RCC 7860 (cell line): ENCODE measurements at places on chromosomes 6 and 20.

DNA sequence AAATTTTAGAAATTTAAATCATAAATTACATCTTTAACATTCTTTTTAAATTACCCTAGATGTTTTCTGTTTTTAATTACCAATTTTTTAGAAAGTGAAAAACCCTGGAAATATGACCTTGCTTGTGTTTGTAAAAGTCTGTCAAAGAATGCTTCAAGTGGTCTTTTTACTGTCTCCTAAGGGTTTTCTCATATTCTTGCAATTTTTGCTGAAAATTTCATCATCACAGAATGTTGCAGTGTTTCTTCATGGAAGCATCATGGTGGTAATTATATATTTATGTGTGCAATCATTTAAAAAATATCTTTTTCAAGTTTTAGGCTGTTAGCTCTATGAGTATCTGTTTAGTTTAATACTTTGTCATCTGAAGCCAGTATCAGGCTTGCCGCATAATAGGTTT is 178.2 kb downstream of the HDGFL1 start:
- no peak for DNase-seq

GRCh38 chr6:125201961-125202729 is 48.6 kb downstream of the TPD52L1 start:
- DNase-seq: peak; percentile 93

GRCh38 chr6:34238585-34239499 is 2.2 kb downstream of the HMGA1 start:
- no peak for DNase-seq

DNA sequence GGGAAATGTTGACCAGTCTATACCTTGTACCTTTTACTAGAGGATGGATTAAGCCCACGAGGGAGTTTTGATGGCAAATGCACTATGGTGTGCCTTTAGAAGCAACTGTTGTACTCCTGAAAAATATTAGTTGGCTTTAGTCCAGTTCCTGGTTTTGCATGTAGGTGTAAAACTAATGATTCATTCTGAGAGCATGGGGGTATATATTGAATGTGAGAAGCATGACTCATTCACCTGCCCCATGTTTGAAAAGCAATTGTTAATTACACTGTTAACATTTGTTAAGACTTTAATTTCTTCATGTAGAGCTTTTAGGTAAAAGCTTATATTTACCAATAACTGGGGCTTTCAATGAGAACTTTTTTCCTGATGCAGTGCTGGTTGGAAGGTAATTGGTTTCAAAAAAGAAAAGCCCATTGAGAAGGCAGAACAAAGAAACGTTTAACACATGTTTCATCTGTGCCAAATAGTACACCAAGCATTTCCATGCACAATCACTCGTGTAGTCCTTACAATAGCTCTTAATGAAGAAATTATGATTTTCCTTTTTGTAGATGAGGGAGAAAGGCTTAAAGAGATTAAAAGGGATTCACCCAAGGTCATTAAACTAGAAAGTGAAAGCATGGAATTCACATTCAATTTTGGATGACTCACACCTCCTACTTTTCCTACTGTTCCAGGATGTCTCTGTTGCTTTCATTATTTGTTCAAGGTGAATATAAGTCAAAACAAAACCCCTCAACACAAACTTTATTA is 134.1 kb downstream of the CCDC170 start:
- peak; percentile 6 for DNase-seq

DNA sequence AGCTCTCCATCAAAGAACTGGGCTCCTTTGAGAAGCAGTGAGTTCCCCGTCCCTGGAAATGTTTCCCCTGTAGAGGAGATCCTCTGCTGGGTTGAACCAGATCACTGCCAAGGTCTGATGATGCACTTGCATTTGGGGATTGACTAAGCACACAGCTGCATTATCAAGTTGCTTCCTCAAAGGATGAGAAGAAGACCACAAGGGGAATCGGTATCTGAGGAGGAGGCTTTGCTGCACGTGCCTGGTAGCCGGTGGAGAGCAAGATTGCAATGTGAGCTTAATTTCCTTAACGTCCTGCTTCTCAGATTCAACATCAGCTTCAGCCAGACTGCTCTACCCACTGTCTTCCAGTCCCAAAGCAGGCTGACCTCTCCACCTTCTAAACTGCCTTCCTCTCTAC is 128.8 kb upstream of the STMND1 start:
- DNase-seq: no peak

- no peak for DNase-seq
Observed at GRCh38 chr6:53244399-53244931, 95.8 kb upstream of the GCM1 start.

DNA sequence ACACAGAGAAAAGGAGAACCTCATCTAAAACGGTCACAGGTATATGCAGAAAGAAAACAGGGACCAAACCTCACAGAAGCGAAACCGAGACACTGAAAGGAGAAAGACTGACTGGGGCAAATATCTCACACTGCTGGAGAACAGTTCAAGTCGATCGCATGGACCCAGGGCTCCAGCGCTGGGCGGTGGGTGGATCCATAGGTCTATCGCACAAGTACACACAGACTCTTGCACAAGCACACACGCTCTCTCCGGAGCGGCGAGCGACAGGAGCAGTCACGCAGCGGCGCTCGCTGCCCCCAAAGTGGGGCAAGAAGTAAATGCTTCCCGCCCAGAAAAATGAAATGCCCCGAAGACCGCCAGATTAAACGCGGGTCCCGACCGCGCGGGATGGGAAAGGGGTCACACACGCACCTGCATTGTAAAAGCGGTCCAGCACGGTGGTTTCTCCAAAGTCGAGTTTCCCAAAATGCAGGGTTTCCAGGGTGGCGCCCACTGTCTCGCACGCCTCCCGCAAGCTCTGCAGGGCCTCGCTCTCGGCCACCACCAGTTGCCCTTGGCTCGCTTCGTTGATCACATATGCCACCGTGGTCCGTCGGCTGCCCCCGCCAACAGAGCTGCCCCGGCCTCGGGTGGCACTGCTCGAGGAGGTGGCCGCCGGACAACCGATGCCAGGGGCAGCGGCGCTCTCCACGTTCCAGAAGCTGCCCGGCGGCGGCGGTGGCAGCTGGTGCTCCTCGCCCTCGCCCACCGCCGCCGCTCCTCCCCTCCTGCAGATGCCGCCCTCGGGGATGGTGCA is 782 bp downstream of the MAP3K5 start:
- DNase-seq: no peak

GRCh38 chr6:31871046-31871659 is 7.6 kb downstream of the SLC44A4 start:
- DNase-seq: peak; percentile 24

DNA sequence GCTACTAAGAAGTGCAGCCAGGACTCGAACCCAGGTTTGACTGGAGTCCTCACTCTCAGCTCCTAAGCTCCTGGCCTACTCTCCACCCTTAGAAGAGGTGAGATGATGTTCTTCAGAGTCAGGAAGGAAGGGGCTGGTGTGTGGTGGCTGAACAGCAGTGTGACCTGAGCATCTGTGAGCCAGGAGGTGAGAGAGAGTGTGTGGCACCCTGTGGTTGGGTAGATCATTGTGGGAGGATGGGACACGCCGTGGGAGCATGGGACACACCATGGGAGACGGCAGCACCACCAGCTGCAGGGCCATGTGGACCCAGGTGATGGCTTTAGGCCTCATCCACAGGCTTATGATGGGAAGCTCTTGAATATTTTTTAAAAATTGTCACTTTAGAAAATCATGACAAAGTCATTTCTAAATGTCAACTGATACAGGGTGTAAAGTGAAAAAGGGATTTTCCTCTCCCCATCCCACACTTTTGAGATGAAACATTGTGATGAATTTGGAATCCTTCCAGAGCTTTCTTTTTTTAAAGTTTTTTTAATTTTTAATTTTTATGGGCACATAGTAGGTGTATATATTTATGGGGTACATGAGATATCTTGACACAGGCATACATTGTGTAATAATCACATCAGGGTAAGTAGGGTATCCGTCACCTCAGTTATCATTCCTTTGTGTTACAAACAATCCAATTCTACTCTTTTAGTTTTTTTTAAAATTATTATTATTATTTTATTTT is 31.6 kb downstream of the SRC start:
- peak; percentile 27 for DNase-seq

DNA sequence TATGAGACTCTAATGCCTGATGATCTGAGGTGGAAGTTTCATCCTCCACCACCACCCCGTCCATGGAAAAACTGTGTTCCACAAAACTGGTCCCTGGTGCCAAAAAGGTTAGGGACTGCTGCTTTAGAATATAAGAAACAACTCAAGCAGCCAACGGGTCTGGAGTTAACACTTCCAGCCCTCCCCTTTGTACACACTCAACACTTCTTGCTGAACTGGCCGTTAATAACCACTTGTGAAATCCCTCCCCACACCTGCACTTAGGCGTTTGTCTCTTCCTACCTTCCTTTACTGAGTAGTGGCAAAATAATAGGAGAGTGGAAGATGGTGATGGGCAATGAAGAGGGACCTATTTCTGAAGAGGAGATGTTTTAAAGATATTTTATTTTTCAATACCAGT is 10.5 kb downstream of the SAYSD1 start:
- DNase-seq: no peak

DNA sequence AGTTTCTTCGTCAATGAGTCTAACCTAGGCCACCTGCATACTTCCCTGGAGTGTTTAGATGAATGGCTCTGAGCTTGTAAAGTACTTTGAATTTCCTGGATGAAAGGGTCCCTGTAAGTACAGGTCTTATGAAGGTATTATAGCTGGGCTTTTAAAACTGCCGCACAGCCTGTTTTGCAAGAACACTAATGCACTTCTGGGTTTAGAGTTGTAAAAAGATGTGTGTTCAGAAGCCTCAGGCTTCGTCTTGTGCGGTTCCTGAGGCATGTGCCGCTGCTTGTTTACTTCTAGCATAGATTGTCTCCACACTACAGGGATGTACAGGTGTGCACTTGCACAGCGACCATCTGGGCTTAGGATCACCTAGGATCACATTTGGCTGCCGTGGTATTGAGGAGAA is 324.5 kb downstream of the SOX4 start:
- DNase-seq: no peak

DNA sequence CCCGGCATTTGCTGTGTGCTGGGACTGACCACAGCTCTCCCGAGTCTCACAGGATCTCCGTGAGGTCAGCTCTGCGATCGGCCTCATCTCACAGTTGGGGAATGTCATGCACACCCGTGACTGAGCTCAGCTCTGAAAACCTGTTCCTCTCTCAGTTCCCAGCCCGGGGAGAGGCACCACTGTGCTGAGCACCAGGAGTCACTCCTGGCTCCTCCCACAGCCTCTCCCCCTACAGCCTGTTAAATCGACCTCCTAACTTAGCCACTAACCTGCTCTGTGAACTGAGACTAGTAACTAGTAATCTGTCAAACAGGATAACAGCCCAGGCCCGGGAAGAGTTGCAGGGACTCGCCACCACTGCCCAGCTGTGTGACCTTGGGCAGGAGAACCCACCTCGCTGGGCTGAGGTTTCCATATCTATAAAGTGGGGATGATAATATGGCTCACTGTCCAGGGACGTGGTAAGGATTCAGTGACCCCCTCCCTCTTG is 20.1 kb upstream of the NOL4L start:
- no peak for DNase-seq

DNA sequence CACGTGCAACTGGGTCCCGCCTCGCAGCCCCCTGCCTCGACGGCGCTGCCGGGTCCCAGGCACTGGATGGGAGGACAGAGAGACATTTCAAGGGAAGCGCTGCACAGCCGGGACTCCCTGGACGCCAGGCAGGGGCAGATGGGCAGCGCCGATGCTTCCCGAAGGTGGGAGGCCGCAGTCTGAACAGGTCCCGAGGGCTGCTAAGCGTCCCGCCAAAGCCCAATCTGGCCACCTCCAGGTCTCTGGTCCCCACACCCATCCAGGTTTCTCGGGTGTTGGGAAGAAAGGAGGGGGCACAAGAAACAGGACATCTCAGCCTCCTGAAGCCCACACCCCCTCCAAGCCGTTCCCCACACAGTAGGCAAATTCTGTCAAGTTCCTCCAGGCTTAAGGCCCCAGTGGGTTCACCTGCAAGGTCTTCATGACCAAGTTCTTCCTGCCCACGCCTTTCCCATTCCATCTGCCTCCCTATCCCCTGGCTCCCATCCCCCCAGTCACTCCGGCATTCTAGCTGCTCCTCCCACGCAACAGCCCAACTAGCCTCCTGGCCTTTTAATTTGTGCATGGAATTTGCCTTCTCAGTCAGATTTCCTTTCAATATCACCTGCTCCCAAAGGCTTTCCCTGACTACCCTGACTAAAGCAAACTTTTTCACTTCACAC is 5.4 kb upstream of the CPXM1 start:
- DNase-seq: no peak

- DNase-seq: no peak
Observed at GRCh38 chr6:158595223-158595622, 35.3 kb downstream of the TMEM181 start.

- peak; percentile 54 for DNase-seq
Observed at GRCh38 chr6:105920071-105920470, 166.1 kb upstream of the PRDM1 start.

GRCh38 chr6:136609873-136610706 is 59.9 kb upstream of the MAP7 start:
- peak; percentile 96 for DNase-seq

- DNase-seq: no peak
Observed at GRCh38 chr20:42161228-42161829, 543.2 kb upstream of the CHD6 start.

GRCh38 chr6:30721198-30722024 is 1.3 kb downstream of the TUBB start:
- DNase-seq: peak; percentile 70

GRCh38 chr6:25057111-25057905 is 121.5 kb upstream of the RIPOR2 start:
- DNase-seq: no peak

DNA sequence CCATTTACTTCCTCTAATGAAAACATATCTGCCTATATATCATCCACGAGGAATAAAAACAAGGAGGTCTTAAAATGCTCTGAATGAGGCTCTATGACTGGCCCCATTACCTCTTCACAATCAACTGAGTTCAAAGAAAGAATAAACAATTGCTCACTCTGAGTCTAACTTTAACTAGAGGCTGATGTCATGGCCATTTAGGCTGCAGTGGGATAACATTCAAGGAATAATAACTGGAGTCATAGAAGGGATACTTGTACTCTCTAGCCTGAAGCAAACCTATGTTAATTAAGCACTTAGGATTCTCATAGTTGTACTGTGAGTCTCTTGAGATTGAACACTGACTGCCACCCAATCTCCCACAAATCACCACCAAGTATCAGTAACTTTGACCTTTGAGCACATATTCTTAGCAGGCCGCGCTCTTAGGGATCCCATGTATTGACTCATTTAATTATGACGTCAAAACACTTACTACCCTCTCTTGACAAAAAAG is 70.2 kb downstream of the PERP start:
- no peak for DNase-seq
